Stimulated activated CD8-positive, alpha-beta memory T cell treated with anti-CD3 and anti-CD28 coated beads, Interleukin-12 subunit alpha, Interleukin-12 subunit beta, amount 100 ng/mL, for 1 hour (primary cell): ENCODE measurements at places on chromosomes 6 and 20.

- DNase-seq: no peak
These were observed 53.0 kb downstream of the DEK start for GRCh38 chr6:18211338-18211737.

- no peak for DNase-seq
These were observed 56.6 kb downstream of the HLA-G start for GRCh38 chr6:29884261-29884660.

DNA sequence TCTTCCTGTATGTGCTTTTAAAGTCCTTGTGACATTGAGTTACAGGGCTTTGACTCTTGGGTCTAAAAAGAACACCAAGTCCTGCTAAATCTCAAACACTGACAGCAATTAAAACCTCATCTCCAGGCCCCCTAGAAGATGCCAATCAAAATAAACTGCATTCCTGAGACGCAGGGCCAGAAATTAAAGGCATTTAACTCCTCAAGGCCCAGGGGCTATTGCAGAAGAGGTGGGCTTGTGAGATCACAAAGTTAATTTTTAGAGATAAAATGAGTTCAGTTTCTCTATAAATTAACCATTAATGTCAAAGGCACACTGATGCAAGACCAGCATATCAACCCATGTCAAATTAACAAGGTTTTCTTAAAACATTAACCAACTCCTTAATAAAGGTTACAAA lies 145.6 kb upstream of the CARMIL1 start:
- no peak for DNase-seq

DNA sequence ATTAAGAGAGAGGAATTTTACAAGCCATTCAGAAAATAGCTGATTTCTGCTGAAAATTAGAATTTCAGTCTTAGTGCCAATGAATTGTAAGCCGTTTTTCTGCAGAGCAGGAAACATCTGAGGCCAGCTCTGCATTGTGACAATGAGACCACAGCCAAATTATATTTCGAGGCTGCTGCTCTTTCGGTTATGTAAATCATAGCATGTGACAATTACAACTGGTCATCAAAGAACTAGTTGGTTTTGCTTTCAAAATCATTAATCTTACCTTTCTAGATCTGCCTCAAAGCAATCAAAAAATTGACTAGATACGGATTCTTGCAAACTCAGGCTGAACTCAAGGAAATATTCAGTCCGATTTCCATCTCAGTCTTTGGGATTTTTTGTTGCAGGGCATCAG lies 33.4 kb upstream of the INSM1 start:
- DNase-seq: no peak

GRCh38 chr20:41261790-41262717 lies 55.5 kb downstream of the ZHX3 start:
- DNase-seq: no peak

DNA sequence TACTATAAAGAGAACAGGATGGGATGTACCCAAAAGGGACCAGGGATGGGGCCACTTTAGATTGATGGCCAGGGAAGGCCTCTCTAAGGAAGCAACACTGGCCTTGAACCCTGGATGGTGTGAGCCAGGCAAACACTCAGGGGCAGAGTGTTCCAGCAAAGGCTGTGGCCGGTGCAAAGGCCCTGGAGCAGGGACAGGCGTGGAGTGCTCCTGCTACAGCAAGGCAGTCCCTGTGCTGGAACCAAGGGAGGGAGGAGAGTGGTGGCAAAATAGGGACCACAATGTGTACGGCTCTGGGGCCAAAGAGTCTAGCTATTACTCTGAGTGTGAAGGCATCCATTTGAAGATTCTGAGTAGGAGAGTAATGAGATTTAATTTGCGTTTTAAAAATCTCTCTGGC lies 131.6 kb downstream of the BMP7 start:
- no peak for DNase-seq

DNA sequence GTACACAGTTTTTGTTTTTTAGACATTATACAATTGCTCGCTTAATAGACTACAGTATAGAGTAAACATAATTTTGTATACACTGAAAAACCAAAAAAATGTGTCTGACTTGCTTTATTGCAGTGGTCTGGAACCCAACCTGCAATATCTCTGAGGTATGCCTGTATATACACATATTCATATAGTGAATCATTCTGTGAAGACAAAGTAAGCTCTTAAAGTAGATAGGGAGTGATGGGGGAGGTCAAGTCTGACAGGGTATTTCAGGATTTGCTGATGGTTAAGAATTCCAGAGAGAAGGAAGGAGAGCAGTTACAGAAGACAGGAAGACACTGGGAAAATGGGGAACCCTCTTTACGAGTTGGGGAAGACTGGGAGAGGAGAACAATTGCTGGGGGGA lies 417.9 kb downstream of the CD109 start:
- DNase-seq: no peak

DNA sequence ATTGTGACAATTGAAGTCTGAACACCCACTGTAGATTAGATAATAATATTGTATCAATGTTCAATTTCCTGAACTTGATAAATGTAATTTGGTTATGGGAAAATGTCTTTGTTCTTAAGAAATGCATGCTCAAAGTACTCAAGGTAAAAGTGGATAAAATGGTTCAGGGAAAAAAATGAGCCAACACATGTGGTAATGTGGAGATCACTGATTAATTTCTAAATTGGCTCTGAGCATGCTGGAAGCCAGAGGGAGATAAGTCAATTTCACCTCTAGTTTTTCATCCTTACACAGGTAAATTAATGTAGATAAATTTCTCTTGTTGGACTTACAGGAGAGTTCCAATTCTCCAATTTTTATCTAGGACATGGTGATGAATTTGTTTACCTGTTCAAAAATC lies 8.0 kb upstream of the COMMD7 start:
- DNase-seq: no peak

DNA sequence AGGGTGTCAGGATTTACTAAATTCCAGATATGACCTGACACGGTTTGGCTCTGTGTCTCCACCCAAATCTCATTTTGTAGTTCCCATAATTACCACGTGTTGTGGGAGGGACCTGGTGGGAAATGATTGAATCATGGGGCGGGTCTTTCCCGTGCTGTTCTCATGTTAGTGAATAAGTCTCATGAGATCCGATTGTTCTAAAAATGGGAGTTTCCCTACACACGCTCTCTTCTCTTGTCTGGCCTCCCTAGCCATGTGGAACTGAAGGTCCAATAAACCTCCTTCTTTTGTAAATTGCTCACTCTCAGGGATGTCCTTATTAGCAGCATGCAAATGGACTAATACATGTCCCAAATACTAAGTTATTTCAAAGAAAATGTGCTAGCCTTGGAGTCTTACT lies 121.1 kb downstream of the CENPW start:
- DNase-seq: no peak

GRCh38 chr20:34791289-34792020 lies 34.0 kb downstream of the NCOA6 start:
- DNase-seq: no peak

DNA sequence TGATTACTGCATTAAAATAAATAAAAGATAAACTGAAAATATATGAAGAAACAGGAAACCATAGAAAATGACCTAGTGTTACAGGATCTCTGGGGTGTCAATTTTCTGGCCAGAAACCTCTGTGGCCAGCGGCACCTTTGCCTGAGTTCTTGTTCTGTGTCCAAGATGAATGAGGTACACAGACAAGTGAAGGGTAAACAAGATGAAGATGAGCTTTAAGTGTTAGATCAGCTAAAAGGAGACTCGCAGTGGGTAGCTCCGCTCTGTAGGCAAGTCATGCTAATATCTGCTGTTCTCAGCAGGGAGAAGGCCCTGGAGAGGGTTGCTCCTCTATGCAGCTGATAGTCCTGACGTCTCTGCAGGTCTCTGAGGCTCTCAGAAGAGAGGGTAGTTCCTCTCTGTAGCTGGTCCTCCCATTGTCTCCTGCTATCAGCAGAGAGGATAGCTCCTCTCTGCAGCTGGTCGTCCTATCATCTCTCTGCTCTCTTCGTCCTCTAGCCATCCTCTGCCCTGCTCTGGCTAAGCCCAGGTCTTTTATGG lies 35.9 kb upstream of the TBC1D22B start:
- DNase-seq: no peak

GRCh38 chr6:107435798-107436197 lies 23.6 kb downstream of the PDSS2 start:
- DNase-seq: no peak

DNA sequence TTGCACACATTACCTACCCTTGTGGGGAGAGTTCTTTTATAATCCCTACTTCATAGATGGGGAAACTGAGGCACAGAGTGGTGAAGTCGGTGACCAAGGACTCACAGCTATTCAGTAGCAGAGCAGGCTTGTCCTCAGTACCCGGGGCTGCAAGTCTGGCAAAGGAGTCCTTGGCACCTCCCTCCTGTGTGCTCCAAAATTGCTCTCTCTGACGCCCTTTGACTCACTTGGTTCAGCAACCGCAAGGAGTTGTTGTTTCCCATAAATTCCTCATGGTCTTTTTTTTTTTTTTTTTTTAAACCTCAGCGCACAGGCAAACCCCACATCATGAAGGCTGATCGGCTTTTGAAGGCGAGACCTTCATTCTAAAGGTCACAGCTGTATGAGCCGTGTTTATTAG lies 143.2 kb downstream of the CEBPB start:
- no peak for DNase-seq

- DNase-seq: no peak
These were observed 1044.7 kb downstream of the GRIK2 start for GRCh38 chr6:102438171-102438570.
